ENCODE measurements at places on chromosomes 1 and 21.

DNA sequence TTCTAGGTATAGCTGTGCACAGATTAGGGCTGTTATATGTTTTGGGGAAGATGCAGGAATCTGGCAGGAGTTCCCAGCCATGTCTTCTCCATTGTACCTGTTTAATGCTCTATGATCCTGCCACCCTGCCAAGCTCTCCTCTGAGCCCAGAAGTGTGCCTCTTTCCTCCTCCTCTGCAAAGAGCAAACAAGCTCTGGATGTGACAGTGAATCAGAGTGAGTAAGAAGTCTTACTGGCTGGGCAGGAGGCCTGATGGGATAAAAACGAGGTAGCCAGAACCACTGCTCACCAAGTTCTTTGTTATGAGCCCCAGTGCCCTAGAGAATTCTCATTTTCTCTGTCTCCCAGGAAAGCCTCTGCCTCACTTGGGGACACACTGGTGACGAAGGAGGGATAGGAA lies 69.0 kb downstream of the BRINP2 start:
- DNase-seq = no peak

GRCh38 chr1:157916887-157917570 lies 75.4 kb upstream of the CD5L start:
- DNase-seq = no peak

GRCh38 chr1:155037043-155037442 lies 3.4 kb downstream of the DCST1 start:
- DNase-seq = no peak

GRCh38 chr1:230267338-230268065 lies 158.6 kb downstream of the PGBD5 start:
- DNase-seq = no peak

DNA sequence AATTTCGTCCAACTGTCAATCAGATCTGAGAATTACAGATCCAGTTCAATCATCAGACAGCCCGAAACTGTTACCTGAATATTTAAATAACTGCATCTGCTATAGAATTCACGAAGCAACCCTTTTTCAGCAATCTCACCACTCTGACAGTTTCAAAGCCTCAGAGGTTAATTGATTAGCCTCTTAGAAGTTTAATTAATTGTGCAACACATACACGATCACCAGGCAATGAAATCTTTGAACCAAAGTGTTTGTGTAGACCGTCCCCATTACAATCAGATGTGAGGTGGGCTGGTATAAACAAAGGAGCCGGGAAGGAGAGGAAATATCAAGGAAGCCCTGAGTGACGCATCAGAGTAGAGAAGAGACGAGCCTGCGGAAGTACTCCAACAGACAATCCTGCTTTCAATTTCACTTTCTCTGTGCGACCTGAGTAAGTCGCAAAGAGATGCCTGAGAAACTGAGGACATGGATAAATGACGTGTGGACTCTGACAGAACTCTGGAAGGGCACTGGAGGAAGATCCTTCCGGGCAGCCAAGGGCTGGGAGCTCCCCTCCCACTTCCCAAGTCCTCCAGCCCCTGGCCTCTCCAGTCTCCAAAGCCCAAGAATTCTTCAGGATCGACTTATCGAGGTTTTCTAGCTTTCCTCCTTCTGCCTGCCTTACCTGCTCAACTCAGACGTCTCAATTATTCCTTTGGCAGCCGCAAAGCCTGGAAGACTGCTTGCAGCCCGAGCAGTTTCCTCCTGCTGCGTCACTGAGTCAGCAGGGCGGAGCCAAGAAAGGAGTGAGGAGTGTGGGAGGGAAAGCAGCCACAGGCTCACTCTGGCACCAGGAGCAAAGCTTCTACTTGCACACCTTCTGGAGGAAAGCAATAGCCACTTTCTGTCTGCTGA lies at the start of gene RNASEL:
Gene RNASEL, minus strand, starts transcription at position 757 of the 897 bp plus-strand sequence. CDS start 2,450 bp downstream, outside the sequence.
- DNase-seq = peak; percentile 44

- DNase-seq = no peak
Measured at GRCh38 chr1:77994117-77994705, 10.5 kb upstream of the DNAJB4 start.

GRCh38 chr1:203520315-203520714 lies 26.4 kb downstream of the OPTC start:
- DNase-seq = no peak

- DNase-seq = no peak
Measured at GRCh38 chr1:41296506-41296905, 54.4 kb upstream of the SCMH1 start.

DNA sequence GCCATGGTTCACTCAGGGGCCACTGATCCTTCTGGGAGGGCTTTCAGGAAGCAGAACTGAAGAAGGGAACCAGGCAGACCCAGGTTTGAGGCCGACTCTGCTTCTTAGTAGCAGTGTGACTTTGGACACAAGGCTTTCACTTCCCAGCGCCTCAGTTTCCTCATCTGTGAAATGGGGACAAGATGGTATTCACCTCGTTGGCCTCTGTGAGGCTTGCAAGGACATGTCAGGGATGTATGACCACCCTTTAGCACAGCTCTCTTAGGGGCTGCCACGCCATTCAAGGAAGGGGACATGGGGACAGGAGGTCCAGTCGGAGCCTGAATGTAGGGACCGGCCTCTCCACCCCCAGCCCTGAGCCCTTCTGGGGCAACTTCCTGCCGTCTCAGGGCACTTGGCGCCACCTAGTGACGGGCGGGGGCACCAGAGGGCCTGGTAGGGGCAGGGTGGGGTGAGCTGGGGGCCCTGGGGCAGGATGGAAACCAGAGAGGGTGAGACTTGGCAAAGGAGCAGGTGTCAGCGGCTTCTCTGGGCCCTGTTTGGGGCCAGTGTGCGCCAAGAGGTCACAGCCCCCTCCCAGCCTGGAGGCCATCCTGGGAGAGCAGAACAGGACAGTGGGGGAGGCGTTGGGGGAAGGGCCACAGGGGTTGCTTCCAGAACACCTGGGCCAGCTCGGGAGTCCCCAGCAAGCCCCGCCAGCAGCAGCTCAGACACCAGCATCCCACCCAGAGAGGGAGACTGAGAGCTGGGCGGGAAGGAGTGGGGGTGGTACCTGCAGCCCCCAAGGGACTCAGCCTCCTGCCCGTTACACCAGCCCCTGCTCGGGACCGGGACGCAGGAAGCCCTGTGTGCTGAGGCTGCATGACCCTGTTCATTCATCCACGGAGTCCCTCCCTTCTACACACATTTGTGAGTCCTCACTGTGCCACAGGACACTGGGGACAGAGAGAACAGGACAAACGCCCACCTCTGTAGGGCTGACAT lies 102.5 kb upstream of the TARDBP start:
- DNase-seq = no peak

- DNase-seq = no peak
Measured at GRCh38 chr1:181015251-181015615, 7.4 kb downstream of the STX6 start.

DNA sequence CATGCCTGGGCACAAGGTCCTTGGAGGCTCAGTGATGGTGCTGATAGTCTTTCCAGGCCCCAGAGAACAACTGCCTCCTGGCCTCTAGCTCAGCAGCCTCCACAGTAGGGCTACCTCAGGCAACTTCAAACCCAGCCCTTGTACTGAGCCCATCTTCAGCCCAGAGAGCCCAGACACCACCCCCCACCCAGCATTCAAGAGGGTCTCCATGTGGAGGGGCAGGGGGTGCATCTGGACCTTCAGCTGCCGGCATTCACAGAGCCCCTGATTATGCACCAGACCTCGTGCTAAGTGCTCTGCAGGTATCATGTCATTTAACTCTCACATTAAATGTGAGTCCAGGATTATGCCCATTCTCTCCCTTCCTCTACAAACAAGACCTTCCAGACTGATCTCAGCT lies 197.0 kb upstream of the ZC3H12A start:
- DNase-seq = no peak

DNA sequence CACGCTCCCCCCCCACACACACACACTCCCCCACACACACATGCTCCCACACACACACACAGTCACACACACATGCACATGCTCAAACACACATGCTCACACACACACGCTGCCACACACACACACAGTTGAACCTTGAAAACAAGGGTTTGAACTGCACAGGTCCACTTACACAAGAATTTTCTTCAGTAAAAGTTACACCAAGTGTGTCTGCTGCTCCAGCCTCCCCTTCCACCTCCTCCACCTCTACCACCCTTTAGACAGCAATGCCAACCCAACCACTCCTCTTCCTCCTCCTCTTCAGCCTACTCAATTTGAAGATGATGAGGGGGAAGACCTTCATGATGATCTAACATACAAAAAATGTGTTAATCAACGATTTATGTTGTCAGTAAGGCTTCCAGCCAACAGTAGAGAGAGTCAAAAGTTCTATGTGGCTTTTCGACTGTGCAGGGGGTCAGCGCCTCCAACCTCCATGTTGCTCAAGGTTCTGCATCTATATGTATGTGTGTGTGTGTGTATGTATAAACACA lies 26.8 kb downstream of the HSF2BP start:
- DNase-seq = no peak
